ENCODE measurements at places on chromosomes 4 and X. TPM values are rescaled to one million over a fixed set of nuclear protein-coding genes. Genes with fewer than 3 reads are reported as not detected.

DNA sequence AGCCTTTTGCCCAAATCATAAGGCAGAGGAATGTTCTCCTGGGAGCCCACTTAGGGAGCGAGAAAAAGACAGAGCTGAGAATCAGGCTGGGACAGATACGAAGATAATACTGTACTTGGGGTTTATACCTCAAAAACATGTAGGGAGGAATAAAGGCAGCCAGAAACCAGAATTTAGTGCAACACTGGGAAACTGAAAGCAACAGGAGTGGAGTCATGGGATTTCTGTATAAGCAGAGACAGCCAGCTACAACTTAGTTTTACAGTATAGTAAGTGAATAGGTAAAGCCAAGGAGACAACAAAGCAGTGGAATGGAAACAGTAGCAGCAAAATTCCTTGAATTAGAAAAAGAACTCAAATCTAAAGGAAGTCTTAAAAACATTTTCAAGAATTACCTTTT lies 413.2 kb downstream of the FAT4 start:
- no peak for DNase-seq

The ARMCX1 gene
- polyA plus RNA-seq, result 54.5 TPM

The MAP7D2 gene
- 0.30 TPM for polyA plus RNA-seq

The CORIN gene
- 3.7 TPM for polyA plus RNA-seq

GRCh38 chrX:129472116-129472515 lies 51.2 kb downstream of the SMARCA1 start:
- no peak for DNase-seq

GRCh38 chrX:283115-283845 lies 2.1 kb downstream of the PLCXD1 start:
- peak; percentile 85 for DNase-seq

DNA sequence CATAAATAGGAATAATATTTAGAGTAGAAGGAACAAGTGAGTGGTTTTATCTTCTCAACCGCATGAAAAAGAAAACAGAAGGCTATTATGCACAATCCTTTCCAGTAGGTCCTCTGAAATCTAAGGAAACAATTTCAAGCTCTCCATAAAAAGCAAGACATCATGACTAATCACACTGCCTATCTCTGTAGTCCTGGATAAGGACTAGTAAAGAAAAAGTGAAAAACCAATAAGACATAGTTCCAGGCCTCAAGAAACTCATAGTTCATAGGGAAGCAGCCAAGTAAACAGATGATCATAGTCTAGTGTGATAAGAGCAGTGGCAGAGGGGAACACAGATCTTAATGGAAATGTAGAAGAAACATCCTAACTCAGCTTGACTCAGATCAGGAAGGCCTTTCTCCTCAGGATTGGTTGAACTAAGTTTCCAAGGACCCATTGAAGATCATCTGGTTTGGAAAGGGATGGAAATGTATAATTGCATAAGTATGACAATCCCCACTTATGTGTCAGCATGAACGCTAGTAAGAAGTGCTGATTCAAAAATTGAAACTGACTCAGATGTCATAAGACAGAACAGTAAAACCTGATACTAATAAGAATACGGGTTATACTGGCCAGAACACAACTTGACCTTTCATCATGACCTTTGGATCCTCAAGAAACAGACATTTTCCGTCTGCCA lies 155.3 kb downstream of the GRIA3 start:
- DNase-seq, result no peak

The PDZD4 gene
- 10.4 TPM for polyA plus RNA-seq

- no peak for DNase-seq
Measured at GRCh38 chr4:30867427-30867826, 147.3 kb downstream of the PCDH7 start.

DNA sequence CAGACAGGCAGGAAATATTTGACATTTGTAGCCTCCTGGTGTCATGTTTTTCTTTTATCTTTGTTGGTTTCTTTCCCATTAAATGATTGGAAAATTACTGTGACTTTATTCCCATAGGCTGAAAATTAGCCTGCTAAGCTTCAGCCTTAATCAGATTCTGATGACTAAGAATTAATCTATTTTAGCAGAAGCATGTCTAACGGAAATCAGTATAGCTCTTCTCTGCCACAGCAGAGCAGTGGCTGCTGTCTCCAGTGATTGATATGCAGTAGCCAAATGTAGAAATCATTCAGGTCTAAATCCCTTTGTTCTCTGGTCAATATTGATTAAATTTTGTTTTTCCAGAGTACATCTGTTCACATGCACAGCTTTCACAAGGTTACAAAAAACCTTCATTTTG lies 199.3 kb downstream of the GC start:
- no peak for DNase-seq

The DRD5 gene
- polyA plus RNA-seq, result not detected

DNA sequence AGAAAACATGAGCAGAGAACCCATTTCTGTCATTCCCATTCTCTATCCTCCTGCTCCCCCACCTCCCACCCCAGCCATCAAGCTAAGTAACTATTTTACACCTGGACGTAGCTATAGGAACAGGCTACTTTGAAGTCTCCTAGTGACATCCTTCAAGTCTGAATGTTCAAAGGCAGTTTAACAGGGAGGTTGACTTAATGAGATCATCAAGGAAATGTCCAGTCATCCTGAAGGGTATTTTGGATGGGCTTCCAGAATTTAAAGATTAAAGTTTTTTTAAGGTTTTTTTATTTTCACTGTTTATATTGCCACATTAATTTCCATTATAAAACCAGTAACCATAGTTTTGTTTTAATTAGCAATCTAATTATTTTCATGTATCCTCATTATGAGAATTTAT lies 41.1 kb downstream of the HPF1 start:
- DNase-seq, result no peak

GRCh38 chr4:178838776-178839175 lies 1396.5 kb upstream of the AGA start:
- DNase-seq, result no peak

DNA sequence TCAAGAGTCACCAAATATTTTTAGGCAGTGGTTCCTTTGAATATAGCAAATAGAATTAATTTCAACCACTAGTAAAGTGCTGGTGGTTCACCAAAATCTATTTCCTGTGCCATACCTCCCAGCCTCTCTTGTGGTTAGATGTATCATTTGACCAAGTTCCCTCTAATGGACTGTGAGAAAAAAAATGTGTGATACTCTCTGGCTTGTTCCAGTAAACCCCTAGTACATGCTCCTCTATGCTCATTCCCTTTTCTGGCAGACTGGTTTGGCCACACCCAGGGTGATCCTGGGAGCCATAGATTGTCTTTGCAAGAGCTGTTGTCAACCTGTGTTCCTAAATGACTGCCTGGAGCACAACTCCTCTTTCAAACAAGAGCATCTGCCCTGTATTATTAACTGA lies 109.5 kb downstream of the FRAS1 start:
- no peak for DNase-seq

DNA sequence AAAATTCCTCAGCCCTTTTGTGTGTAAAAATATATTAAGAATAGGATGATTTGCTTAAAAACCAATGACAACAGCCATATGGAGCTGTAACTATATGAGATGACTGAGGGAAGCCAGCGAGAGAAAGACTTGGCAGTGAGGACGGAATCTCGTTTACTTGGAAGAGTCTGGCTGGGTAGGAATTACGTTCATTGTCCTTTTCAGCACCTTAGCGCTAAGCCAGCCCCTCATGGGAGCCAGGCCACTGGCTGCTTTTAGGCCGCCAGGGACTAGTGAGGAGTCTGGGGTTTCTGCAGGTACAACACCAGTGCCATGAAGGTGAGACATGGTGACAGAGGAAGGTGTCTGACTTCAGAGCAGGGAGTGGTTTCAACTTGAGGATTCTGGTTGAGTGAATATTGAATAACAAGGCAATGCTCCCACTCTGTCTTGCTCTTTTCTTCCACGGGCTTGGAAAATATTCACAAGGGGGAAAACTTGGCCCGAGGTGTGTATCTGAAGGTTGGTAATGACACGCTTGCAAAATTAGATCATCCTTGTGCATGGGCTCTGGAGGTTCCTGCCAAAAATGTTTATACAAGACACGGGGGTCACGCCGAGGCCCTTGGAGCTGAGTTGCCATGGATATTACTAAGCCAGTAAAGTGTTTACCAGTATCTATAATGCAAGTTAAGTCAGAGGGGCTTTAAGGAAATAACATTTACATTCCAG lies 17.4 kb downstream of the KLF3 start:
- peak; percentile 53 for DNase-seq

- no peak for DNase-seq
Measured at GRCh38 chrX:2694914-2695267, 3.8 kb downstream of the CD99 start.

The GIMD1 gene
- not detected for polyA plus RNA-seq

DNA sequence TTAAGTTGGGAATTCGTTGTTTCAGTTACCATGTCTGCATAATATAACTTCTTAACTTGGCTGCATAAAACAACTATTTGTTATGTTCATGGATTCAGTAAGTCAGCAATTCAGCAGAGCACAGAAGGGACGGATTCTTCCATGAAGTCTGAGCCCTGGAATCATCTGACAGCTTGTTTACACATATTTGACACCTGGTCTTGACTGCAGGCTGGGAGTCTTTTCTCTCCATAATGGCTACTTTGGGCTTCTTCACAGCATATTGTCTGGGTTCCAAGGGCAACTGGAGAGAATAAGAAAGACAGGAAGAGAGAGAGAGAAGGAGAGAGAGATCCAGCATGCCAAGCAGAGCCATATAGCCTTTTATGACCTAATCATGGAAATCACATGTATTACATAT lies 23.1 kb downstream of the CENPC start:
- DNase-seq, result no peak

- DNase-seq, result no peak
Measured at GRCh38 chrX:54633641-54634040, 103.6 kb downstream of the GNL3L start.

The CXCL8 gene
- polyA plus RNA-seq, result 2.0 TPM

DNA sequence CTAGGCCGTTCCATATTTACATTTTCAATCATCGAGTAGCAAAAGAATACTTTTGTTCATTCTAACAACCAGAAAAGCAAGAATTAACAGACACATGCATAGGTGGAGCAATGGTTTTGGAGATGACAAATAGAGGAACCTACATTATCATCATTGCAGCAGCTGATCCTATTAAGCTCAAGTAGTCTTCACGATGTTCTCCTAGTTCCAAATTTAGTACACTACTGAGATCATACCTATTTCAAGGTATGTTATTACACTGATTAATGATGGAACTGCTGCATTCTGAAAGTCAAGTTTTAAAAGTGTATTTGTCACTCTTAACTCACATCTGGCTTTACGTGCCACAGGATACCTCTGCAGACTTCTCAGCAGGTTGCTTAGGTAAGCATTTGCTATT lies 87.4 kb downstream of the ADGRA3 start:
- DNase-seq, result no peak

- DNase-seq, result no peak
Measured at GRCh38 chrX:17990532-17990931, 129.4 kb upstream of the RAI2 start.

- DNase-seq, result peak; percentile 51
Measured at GRCh38 chrX:10172877-10173276, 16.1 kb downstream of the CLCN4 start.

The FOXR2 gene
- not detected for polyA plus RNA-seq

DNA sequence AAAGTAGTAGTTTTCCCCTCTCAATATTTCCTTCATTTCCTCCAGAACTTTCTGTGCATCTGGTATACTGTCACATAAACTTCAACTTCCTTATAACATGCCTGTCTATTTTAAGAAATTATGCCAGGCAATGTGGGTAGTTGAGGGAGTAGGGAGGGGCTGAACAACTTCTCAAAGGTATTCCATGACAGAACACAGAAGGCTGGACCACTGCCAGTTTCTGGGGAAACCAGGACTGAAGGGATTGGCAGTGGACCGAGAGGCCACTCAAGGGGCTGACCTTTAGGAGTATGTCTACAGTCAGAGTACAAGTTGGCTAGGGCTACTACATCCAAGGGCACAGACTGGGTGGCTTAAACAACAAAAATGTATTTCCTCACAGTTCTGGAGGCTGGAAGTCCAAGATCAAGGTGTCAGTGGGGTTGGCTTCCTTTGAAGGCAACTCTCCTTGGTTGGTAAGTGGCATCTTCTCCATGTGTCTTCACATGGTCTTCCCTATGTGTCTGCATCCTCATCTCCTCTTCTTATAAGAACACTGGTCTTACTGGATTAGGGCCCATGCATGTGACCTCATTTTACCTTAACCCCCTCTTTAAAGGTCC lies 6.9 kb downstream of the SH3RF1 start:
- DNase-seq, result no peak

The AADAT gene
- 72.7 TPM for polyA plus RNA-seq

The SUPT20HL1 gene
- not detected for polyA plus RNA-seq
